ENCODE measurements at places on chromosomes 5 and 9.

DNA sequence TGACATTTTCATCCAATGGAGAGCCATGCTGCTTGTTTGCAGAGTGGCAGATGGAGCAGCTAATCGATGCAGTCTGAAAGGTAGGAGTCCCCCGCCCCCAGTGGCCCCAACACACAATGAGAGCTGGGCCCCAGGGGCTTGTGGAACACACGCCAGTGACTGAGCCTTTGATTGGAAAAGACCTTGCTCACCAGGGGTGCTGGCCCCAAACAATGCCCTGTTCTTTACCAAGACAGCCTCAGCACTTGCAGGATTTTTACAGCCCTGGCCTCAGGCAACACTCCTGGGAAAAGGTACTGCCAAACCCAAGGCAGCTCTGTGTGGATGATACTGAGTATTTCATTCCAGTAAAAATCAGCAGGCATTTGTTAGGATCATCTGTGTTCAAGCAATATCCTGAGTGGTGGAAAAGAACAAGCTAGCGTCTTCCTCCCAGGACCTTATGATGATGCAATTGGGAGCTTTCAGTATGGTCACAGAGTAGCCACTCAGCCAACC lies 276.8 kb upstream of the CLINT1 start:
- DNase-seq, result no peak

- no peak for DNase-seq
Measured at GRCh38 chr9:117860849-117861248, 156.6 kb downstream of the TLR4 start.

GRCh38 chr9:105432247-105432842 lies 15.5 kb upstream of the FSD1L start:
- no peak for DNase-seq

- DNase-seq, result no peak
Measured at GRCh38 chr5:334903-335739, 13.6 kb downstream of the AHRR start.

DNA sequence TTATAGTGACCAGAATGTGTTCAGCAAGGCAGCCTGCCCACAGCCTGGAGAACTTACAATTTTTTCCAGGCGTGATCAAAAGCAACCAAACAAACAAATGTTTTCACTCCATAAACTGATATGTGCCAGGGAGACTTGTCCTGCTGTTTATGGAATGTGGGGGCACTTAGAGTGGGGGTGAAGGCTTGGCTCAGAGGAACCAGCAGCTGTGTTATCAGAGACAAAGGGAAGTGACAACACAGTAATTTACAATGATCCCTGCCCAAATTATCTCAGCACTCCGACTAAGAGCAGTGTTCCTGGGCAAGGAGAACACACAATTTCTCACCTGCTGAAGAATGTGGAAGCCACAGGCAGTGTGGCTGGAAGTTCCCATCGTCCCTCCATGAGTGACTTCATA lies 429.1 kb upstream of the IRX4 start:
- DNase-seq, result no peak

DNA sequence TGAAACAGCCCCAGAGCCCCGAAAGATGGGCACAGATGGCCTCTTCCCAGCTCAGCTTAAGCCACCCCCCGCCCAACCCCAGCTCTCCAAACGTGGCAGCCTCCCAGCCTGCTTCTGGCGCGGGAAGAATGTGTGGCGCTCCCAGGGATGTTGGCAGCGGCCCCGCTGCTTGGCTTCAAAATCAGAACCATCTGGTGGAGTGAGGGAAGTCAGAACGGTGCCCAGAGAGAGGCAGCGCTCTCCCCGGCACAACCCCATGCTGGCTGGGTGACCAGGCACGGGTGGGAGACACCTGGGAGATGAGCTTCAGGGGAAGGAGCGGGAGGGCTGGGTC lies 72.7 kb upstream of the ORM1 start:
- no peak for DNase-seq

DNA sequence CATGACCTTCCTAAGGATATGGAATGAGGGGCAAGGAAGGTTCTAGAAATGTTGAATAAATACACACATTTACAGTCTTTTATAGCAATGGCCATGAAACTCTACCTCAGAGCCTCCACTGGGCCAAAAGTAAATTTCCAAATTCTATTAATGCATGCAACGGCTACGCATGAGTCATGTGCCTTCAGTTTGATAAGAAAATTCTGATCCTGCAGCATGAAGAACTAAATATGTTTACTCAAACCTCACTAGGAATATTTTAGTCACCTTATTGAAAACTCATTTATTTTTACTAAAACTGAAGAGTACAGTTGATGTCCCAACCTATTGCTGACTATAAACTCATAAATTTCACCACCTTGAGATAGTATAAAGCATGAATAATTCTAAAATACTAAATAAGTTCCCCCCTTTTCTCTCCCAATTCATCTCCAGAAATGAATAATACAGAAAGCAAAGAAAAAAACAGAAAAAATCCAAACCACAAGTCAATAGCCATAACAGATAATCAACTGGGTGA lies 92.4 kb downstream of the GNAQ start:
- no peak for DNase-seq

DNA sequence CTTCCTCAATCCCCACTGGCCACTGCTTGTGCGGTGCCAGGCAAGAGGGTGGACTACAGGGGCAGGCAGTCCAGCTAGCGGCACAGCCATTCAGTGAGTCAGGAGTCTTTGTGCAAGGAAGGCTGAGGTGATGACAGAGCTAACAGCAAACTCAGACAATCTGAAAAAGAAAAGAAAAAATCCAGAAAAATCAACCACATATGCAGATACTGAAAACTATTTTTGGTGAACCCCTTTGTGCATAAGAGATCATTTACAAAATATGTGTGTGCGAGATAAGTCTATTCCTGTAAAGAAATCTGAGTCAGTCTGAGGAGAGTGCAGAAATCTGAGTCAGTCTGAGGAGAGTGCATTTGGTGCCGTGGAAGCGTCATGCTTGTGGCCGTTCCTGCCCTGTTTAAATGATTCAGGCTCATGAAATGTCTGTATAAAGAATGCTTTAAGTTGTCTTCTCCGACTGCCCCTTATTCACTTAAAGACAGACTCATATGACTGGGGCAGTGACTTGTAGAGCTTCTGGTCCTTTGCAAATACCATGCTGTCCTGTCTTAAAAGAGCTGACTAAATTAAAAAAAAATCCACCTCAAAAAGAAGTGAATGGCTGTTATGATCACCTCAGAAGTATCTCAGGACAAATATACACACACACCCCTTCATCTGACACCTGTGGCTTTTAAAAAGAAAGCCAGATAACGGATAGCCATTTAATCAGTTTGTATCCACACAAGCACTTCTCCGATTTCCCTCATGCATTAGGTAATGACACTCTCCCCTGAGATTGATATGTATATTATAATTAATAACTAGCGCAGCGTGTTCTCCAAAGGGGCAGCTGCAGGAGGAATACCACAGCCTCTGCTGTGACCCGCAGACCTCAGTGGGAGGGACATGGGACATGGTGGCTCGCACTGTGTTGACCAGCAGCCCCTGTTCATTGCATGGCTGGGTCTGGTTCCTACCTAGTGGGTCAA lies 47.3 kb downstream of the TRIO start:
- DNase-seq, result no peak

GRCh38 chr9:98917746-98918487 lies 25.8 kb upstream of the COL15A1 start:
- no peak for DNase-seq

DNA sequence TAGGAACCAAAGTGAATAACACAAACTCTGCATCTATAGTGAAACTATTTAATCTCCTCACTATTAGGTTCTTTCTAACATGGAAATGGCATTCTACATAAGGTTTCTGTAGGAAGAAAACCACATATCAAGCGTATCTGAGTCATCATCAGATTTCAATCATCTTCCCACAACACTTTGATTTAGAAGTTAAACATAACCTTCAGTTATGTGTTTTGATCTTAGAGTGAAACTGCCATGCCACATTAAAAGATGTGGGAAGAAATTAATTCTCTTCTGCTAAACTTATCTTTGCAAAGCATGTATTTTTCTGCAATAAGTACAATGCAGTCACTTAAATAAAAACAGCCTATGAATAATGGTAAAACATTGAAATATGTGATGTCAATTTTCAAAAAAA lies 55.0 kb downstream of the MEF2C start:
- DNase-seq, result no peak

DNA sequence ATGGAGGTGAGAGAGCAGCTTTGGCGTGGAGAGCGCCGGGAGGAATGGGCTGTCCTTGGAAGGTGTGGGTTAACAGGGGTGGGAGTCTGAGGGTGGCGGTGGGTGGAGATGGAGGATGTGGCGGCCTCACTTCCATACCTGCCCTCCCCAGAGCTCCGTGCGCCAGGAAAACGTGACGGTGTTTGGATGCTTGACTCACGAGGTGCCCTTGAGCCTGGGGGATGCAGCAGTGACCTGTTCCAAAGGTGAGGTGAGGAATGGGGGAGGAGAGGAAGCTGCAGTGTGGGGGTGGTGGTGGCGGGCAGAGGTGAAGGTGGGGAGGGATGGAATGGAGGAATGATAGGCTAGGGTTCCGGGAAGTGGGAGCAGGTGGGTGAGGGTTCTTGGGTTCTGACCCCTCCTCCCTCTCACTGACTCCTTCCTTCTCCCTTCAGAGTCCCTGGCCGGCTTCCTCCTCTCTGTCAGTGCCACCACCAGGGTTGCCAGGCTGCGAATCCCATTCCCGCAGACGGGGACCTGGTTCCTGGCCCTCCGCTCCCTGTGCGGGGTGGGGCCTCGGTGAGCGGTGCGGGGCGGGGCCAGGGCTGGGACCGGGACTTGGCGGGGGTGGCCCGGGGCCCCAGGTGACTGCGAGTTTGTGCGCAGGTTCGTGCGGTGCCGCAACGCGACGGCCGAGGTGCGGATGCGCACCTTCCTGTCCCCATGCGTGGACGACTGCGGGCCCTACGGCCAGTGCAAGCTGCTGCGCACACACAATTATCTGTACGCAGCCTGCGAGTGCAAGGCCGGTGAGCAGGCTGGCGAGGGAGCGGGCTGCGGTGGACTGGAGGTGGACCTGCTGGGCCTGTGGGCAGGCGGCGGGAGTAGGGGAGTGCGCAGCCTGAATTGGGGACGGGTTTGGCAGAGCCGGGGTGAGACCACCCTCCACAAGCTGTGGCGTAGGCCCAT lies 17.1 kb downstream of the TMEM8B start:
- no peak for DNase-seq

DNA sequence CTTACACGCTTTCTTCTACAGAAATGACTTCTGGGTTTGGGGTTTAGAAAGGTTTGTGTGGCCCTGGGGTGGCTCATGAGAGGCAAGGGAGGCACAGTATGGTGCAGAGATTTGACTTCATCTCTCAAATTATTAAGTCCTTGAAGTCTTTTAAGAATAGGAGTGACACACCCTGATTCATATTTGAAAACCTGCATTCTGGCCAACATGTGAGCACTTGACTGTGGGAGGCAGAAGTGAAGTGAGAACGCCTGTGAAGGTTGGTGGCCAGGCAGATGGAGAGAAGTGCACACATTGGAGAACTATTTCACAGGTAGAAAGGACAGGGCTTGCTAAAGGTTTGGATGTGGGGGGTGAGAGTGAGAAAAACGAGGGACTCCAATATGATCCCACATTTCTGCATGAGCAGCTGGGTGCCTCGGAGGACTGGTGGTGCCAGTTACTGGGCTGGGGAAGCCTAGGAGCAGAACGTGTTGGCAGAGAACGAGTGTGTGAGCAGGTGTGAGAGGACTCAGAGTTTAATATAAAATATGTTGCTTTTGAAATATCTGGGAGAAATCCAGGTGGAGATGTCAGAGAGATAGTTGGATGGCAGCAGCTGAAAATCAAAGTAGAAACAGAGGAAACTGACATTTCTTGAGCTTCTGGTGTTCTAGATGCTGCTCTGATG lies 240.0 kb upstream of the ADAMTSL1 start:
- DNase-seq, result no peak

DNA sequence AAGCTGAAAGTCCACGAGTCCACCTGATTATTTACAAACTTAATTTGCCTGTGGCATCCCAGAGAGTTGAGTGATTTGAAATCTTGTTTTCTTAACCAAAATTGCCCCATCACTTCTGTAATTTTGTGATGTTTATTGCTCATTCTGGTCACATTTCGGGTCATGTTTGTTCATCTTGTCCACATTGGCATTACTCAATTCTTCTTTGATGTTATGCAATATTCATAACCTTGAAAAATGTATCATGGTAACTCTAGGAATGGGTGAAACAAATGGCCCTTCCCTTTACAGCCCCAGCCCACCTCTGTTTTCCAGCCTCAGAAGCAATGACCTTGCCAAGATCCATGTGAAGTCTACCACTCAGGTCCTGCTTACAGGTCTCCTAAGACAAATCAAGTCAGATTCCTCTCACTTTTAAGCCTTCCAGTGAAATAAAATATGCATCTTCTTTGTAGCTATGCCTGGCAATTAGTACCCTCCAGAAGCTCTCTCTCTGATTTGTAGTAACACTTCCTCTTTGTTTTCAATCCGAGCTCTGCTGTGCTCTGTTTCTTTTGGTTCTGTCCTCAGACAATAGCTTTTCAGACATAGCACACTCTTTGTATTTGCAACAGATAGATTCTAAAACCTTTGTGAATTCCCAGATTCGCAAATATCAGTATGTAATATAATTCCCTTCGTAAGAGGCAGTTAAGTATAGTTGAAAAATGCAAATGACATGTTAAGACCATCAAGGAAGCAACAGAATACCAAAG lies 330.3 kb upstream of the IRX1 start:
- DNase-seq, result no peak

GRCh38 chr9:71909887-71910649 lies 925 bp downstream of the ABHD17B start:
- DNase-seq, result peak; percentile 66

DNA sequence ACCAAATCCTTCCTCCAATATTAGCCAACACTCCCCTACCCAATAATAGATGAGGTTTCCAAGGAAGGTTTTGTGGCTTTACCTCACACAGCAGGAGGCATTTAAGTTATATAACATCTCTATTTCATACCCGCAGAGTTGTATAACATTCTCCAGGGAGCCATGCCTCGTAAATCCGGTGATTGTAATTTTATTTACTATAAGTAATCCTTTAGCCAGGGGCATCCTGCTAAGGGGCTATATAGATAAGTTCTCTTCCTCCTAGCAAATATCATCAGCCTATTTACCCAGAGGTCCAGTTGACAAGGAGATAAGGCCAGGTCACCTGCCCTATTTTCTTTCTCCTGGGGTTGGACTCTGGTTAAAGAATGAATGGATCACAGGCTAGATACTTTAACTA lies 2051.0 kb downstream of the EFNA5 start:
- no peak for DNase-seq

- no peak for DNase-seq
Measured at GRCh38 chr5:164637931-164638521, 1132.6 kb downstream of the MAT2B start.

DNA sequence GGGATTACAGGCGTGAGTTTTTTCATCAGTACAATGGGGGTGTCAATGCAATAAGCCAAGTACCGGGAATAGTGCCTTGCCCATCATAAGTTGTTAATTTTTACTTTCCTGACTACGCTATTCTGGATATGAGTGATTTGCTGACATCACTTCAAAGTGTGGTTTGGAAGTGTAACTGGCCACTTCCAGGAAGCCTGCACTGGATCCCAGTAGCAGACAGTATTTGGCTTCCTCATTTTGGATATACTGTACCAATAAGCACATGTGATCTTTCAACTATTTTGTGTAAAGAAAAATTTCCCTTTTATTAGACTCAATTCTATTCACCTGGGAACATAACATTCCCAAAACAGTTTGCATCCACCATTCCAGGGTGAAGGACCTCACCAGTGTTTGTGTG lies 417.7 kb upstream of the KLF4 start:
- no peak for DNase-seq

GRCh38 chr9:19481971-19482404 lies 73.2 kb downstream of the ACER2 start:
- DNase-seq, result no peak
